ENCODE measurements at places on chromosomes 6 and 20. TPM values are rescaled to one million over a fixed set of nuclear protein-coding genes. Genes with fewer than 3 reads are reported as not detected.

MAP7 gene
- 32.5 TPM for total RNA-seq

ISM1 gene
- 0.34 TPM for total RNA-seq

RIPPLY2 gene
- total RNA-seq = 0.84 TPM

MATN4 gene
- total RNA-seq = 0.12 TPM

Measured in A549 treated with RU486 at 1 μM for 4 hours (cell line).